Amniotic stem cell (primary cell): ENCODE measurements at places on chromosomes 6 and 20.
A peak's percentile ranks its signal among the peaks of the same experiment; 100 is the strongest.

GRCh38 chr6:168457653-168457934 is 16.6 kb downstream of the SMOC2 start:
- no peak for DNase-seq

- no peak for DNase-seq
Measured at GRCh38 chr6:53369051-53369450, 20.3 kb upstream of the ELOVL5 start.

DNA sequence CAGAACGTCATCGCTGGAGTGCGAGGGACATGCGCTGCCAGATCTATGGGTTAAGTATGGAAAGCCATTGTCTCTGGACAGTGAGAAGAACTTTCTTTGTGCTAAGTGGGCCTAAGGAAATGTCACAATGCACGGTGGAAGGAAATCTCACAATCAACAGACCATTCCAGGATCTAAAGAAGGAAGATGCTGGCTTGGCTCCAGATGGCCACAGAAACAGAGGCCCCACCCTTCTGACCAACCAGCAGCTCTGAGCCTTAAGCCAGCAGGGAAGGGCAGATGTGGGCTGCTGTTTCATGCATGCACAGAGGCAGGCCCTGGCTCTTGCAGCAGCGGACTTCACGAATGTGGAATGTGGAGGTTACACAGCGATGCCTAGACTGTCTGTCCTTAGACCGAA is 156.3 kb downstream of the SOBP start:
- DNase-seq = no peak

- no peak for DNase-seq
Measured at GRCh38 chr6:118903138-118903537, 9.2 kb downstream of the ASF1A start.

DNA sequence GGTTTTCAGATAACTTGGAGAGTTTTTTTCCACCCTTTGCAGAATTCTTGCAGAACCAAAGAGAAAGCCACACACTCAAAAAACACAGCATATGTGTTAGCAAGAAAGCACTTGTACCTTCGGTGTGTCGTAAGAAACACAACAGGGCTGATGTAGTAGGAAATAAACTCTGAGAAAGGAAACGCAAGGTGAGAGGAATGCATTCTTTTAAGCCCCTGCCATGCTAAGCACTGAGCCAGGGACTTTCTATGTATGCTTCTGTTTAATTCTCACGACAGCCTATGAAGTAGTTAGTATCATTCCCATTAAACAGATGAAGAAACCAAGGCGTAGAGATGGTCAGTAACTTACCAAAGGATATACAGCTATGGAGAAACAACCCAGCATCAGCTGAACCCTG is 23.1 kb downstream of the NEDD9 start:
- DNase-seq = no peak

GRCh38 chr6:52598123-52598823 is 21.4 kb upstream of the TRAM2 start:
- peak; percentile 66 for DNase-seq

- DNase-seq = no peak
Measured at GRCh38 chr6:42257614-42258013, 40.0 kb upstream of the MRPS10 start.

GRCh38 chr20:14860410-14860814 is 523.0 kb upstream of the FLRT3 start:
- DNase-seq = no peak

GRCh38 chr6:53735896-53736295 is 58.9 kb upstream of the LRRC1 start:
- no peak for DNase-seq

DNA sequence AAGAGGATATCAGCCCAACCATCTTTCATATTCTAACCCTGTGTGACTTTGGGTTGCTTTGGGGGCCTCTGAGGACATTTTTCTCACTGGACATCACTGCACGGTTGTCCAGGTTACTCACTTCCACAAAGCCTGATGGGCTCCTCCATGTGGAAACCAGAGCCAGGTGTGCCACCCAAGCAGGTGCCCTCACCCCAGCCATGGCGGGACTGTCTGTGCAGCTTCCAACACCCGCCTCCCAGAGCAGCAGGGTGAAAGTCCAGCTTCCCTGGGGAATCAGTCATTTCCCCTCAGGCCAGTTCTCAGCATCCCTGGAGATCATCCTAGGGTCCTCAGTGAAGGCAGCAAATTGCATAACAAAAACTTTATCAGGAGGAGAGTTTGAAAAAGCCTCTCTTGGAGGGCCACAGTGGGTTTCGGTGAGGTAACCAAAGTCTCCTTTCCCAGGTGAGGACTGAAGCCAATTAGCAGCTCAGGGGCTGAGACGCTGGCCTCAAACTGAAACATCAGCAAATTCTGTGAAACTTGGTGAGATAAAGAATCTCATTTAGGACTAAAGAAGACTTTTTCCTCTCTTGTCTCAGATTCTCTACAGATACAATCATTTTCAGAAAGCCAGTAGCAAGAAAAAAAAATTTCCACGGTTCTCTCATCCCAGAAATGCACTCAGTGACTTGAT is 289.6 kb upstream of the CDH4 start:
- no peak for DNase-seq

DNA sequence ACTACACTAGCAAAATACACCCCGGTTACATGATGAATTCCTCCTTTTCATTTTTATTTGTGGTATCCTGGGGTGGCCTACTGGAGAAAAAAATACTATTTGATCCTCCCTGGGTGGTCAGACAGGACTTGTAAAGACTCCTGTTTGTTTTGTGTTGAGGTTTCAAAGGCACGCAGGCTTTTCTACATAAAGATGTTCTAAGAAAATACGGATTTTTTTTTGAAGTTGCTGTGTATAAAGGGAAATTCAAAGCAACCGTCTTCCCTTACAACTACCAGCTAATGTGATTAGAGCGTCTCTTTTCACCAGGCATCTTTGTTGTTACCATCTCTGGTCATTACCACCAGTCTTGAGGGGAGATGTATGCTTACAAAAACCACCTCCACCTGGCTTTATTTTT is 187.1 kb downstream of the SOX4 start:
- DNase-seq = no peak

DNA sequence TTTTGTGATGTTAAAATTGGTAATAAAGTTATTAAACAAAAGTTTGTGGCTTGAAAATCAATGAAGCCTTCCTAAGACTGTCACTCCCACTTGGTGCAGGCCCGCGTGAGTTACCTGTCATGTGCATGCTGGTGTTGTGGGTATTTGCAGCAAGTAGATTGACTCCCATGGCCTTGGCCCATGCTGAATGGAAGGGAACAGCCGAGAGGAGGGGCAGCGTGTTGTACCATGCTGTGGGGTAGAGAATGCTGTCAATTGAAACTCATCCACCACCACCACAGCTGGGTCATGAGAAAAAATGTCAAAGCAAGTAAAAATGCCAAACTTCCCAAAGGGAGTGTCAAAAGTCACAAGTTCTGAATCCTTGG is 12.7 kb upstream of the VNN1 start:
- no peak for DNase-seq

DNA sequence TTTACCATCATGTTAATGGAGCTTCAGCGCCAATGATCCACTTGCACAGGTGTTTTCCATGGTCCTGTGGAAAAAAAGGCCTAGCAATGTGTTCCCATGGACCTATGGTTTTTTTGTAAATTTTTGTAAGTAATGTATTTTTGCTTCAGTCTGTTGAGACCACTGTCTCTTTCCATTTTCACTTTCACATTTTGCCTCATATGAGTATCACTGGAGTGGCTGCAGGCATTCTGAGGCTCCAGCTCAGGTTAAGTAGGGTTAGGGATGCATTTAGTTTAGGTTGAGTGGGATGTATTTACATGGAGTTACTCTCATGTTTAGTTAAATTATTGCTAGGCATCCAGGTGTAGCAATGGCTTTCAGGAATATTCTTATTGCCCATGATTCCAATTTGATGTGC is 19.2 kb upstream of the LMBRD1 start:
- DNase-seq = no peak

- DNase-seq = no peak
Measured at GRCh38 chr6:158707821-158708195, 58.0 kb downstream of the SYTL3 start.

GRCh38 chr6:1473166-1473565 is 83.8 kb downstream of the FOXF2 start:
- DNase-seq = no peak

DNA sequence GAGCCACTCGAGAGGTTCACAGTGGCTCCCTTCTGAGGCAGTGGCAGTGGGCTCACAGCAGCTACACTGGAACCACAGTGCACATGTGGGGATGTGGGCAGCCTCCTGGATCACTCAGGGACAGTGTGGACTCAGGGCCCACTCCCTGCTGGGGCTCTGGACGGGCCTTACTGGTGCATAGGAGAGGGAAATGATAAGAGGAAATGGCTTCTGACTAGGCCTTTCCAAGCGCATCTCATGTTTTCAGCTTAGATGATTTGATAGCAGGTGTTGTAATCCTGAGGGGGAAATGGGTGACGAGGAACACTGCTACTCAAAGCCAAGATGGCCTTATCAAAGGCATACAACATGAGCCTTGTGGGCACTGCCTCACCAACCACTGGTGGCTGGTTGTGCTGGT is 44.0 kb downstream of the PANK2 start:
- no peak for DNase-seq

GRCh38 chr6:137155830-137156229 is 17.6 kb downstream of the IL22RA2 start:
- DNase-seq = no peak

- no peak for DNase-seq
Measured at GRCh38 chr6:96624957-96625356, 62.0 kb downstream of the FHL5 start.

- no peak for DNase-seq
Measured at GRCh38 chr20:62117362-62117646, 5.0 kb upstream of the LSM14B start.

DNA sequence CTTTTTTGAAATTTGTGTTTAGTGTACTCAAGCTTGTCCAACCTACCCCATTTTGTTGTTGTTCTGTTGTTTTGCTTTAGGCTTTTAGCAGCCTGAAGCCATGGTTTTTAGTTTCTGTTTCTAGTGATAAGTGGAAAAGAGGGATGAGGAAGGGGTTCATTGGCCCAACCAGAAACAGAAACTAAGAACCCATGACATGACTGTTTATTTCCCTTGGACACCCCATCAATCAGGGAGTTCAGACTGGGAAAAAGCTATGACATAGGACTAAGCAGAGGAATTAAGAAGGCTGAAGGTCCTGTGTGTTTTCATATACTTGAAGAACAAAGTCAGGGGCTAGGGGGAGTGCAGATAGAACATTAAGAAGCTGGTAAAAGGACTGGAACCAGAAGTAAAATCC is 194.5 kb upstream of the THEMIS start:
- DNase-seq = no peak

DNA sequence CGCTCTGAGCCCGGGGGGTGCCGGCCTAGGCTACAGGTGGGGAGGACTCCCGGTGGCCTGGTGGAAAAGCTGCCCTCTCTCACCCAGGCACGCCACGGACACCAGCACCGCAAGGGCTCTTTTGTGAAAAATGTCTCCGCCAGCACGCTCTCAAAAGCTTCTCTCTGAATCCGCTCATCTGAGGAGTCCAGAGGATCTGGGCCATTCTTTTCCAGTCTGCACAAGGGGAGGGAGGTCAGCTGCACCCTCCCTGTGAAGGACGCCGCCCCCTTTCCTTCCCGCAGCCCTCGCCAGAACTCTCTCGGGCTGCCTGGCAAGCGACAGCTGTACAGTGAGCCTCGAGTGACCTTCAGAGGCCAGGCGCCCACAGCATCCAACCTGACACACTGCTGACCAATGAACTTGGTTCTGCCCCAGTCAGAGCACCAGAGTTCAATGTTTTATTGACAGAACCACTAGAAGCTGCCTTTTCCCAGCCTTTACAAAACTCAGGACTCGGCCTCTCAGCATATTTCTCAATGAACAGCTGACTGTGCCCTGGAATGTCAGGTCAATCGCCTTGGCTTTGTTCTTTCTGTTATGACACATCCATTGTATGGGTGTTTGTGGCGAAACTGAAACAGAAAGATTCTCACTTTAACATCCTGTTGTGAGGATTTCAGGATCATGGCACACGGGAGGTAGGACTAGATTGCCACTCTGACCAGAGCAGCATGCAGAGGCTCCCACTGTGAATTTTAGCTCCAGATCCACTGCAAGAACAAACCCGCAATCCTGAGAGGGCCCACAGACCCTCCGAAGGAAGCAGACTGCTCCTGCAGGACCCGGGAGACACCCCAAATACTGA is 26.7 kb downstream of the SERPINB9 start:
- DNase-seq = no peak
